ENCODE measurements at places on chromosomes 6 and 20.

DNA sequence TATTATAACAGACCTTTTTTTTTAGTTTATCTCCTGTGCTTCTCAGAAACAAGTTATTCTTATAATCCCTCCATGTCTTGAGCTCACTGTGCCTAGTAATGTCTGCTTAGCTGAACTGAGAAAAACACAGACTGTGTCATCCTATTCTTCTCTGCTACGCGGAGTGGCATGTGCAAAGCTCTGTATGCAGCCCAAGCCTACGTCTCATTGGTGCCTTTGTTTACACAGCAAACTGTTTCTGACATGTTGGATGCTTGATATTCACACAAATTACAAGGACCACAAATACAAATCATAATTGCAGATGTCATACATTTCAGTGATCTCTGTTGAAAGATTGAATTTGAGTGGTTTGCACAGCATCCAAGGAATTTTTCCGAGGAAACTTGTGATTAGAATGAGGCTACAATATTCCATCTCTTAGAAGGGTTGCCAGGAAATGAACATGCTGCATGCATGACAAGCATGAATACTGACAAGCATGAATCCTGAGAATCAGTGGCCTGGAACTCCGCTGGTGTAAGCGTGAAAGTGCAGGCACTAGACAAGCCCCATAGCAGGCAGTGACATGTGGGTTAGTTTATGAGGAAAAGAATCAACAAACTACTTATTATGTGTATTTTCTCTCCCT, 128.4 kb upstream of the SGK1 start:
- no peak for DNase-seq

DNA sequence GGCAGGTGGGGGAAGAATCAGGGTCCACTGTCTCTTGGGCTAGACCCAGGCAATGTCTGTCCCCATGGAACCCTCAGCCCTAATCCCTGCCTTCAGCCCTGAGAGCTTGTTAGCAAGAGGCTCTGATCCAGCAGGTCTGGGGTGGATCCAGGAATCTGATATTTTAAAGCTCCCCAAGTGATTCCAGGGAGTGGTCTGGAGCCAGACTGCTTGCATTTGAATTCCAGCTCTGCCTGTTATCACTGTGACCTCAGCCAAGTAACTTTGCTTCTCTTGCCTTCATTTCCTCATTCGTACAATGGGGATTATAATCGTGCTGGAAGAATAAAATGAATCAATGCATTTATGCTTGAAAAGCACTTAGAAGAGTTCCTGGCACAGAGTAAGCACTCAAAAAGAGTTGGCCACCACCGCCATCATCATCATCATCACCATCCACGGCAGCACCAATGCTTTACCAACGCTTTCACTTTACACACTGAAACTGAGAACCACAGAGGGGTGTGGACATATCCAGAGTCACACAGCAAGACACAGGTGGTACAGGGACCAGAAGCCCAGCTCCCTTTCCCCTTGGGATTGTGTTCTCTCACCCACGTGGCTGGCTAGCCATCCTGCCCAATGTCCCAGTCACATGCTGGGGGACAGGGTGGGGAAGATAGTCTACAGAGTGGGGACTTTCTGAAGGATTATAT, 75.7 kb upstream of the RALY start:
- DNase-seq, result no peak

GRCh38 chr6:118892355-118892991, 1.5 kb upstream of the ASF1A start:
- DNase-seq, result no peak

DNA sequence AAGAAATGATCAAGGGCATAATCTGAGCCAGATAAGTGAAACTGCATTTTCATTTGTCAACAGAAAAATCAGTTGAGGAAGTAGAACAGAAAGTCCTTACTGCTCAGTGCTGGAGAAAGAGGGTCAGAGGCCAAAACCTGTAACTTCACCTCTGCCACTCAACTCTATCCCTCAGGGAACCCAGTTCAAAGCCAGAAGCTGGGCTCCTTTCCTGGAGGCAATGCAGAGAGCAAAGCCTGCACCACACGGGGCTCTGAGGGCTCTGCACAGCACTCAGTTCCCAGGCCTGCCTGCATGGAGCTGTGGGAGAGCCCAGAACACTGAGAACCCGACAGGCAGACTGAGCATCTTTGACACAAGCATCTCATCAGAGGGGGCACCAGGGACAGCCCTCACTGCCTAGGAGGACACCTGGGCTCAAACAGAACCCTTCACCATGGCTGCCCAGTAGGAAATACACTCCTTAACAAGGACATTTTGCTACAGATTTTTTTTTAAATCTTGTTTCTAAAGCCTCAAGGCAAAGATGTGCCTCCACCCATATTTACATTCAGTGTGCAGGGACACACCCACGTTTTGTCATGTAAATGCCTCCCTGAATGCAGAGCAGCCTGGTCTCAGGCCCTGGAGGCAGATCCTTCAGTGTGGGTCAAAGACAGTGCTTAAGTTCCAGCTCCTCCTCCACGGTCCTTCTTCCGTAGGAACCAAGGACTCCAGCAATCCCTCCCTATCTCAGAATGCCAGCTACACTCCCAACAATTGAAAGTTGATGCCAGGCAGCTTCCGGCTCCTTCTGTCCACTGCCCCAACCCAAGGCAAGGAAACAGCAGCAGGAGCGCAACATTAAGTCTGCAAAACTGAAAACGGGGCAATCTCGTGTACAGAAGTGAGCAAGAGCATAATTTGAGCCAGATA, 6.6 kb downstream of the RNASET2 start:
- DNase-seq, result no peak

DNA sequence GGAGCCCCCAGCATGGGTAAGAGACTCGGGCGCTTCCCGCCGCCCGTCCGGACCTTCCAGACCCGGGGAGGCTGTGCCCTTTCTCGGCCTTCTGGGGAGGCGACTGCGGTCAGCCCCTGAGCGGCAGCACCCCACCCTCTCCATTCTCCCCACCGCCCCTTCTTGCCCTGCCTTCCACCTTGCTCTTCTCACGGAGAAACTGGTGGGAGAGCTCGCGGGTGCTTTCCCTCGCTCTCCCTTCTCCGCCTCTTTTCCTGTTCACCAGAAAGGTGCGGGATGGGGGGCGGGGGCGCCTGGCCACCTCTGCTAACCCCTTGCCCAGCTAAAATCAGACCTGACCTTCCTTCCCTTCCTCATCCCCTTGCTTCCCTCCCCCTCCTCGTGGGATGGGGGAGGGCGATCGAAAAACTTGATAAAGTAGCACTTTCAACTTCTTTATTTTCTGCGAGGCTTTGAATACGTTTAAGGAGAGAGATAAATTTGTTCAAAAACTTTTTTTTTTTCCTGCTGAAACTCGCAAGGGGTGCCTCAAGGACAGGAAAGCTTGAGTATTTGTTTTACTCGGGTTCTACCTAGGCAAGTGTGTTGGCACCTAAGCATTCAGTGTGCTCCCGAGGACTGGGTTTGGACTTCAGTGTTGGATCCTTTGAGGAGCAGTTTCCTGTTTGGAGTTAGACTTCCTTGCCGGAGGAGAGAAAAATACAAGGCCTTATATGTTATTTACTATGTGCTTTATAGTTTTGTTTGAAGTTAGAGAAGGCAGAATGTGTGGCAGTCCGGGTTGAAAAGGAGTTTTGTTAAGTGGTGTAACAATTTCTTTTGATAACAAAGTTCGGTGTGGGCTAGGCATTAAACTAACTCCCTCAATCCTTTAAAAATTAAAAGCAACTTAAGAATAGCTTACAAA, 897 bp downstream of the CD2AP start:
- no peak for DNase-seq

Data from activated T-cell treated with anti-CD3 and anti-CD28 coated beads for 48 hours (primary cell).